ENCODE measurements at places on chromosomes 2 and 18.

GRCh38 chr2:55604027-55604565 is 13.3 kb downstream of the PPP4R3B start:
- DNase-seq: no peak

- no peak for DNase-seq
Measured at GRCh38 chr2:134406736-134407135, 152.9 kb downstream of the MGAT5 start.

DNA sequence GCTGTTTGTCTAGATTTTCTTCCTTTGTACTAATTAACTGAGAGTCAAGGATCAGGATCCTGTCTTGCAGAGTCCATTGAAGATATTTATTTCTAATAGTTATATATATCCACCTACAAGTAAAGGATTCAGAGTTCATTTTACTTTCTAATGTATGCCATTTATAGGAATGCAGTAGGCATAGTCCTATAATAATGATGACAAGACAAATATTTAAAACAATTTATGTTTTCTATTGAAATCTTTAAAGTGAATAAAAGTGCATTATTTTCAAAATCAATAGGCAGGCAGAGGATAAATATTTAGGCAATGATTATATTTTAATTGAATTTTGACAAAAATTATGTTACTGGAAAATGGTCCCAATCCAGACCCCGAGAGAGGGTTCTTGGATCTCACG is 1430.8 kb upstream of the NXPH2 start:
- DNase-seq: no peak

DNA sequence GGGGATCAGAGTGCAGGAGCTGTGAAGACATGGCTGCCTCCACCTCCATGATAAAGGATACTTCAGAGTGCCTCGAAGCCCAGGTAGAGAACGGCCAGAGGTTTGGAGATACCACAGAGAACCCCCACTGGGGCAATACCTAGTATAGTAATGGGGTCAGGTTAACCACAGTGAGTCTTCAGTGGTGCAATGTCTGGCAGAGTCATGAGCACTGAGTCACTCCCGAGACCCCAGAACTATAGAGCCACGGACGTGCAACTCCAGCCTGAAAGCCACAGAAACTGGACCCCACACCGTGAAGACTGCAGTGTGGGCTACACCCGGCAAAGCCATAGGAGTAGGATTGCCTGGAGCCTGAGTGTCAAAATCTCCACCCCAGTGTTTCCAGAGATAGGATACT is 746.6 kb downstream of the CBLN2 start:
- no peak for DNase-seq

- DNase-seq: peak; percentile 23
Measured at GRCh38 chr18:48800876-48801727, 149.7 kb downstream of the SMAD7 start.

DNA sequence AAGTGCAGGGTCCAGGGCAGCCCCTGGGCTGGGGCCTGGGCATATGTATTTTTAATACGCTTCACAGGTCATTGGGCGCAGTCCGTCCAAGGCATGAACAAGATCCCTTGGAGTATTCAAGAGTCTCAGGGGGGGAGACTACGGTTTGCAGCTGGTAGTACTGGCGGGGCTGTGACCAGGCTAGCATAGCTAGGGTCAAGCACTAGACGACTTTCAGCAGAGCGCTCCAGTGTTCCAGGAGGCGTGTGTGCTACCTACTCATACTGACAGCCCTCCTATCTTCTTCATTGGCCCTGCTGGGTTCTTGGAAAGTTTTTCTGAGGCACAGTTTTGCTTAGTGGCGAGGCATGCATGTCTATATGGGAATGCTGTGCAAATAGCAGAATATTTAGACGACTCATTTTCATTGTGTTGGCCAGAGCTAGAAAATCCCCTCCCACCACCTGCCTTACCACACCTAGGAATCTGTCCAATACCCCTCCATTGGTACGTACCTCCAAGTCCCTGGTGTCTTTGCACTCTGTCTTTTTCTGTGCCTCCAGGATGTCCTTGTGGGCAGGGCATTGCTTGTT is 68.2 kb downstream of the GLI2 start:
- DNase-seq: no peak

DNA sequence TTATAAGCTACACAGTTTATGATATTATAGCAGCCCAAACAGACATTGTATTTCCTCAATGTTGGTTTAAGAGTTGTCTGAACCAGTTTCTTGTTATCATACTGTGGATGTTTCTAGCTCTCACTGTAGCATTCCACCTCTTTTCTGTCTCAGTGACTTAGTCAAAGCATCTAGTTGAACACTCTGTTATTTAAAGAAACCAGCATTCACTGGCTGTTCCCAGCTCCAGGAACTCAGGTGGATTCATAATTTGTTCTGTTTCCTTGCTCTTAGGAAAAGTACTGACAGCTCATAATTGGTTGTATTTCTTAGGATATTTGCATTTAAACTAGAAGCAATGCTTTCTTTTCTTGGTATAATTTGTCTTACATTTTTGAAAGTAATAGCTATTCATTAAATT is 17.5 kb downstream of the LRATD1 start:
- DNase-seq: no peak
